ENCODE measurements at places on chromosomes 11 and 22.
A peak's percentile ranks its signal among the peaks of the same experiment; 100 is the strongest.

- no peak for DNase-seq
Measured at GRCh38 chr22:18121506-18121905, 10.9 kb downstream of the TUBA8 start.

- DNase-seq: no peak
Measured at GRCh38 chr22:30744224-30744623, 49.5 kb downstream of the OSBP2 start.

DNA sequence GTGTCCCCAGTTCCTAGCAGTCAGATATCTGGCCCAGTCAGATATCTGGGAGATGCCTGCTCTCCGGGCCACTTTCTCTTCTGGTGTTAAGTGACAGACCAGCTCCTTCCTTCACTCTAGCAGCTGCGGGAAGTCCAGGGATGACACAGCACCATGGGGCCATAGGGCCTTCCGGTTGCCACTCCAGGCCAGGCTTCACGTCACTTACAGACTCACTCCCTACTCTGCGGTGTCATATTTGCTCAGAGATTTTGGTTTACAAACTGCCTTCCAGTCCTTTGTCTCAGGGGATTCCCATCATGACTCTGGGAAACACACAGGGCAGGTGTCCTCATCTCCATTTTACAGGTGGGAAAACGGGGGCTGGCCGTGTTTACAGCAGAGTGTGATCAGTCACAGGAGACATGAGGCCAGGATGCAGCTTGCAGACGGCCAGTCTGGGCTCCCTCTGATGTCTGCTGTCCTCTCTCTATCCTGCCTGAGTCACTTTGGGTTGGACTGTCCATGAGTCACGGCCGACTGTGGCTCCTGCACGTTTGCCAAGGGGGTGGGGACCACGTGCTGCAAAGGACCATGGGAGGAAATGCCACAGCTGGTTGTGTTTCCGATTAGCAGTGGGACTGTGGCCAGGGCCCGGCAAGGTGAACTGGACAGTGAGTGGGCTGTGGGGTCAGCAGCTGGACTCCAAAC, 8.2 kb upstream of the TBC1D22A start:
- no peak for DNase-seq

DNA sequence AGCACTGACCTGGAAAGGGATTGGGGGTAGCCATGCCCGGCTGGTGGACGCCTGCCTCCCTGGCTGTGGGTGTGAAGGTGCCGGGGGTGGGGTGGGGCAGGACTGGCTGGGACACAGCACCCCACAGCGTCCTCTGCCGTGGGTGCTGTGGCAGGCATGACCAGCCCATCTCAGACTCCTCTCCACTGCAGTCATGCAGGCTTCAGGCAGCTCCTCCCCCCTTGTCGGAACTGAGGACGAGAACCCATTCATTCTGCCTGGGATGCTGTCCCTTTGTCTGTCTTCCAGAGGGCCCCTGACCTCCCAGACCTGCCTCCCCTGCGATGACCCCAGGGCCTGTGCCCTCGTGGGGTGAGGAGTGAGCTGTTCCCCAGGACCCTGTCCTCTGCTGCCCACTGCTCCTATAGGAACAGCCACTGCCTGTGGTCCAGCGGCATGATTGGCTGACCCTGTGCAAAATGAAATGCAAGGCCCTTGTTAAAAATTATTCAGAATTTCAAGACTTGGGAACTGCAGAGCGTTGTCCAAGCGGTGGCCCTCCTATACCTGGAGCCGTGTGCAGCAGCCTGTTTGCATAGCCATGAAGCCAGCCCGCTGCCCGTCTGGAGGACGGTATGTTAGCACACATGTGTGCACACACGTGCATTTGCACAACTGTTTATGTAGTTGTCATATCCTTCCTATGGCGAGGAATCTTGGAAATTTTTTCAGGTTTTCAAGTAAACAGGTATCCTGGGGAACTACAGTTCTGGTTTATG, 1122.3 kb downstream of the BRD1 start:
- no peak for DNase-seq

DNA sequence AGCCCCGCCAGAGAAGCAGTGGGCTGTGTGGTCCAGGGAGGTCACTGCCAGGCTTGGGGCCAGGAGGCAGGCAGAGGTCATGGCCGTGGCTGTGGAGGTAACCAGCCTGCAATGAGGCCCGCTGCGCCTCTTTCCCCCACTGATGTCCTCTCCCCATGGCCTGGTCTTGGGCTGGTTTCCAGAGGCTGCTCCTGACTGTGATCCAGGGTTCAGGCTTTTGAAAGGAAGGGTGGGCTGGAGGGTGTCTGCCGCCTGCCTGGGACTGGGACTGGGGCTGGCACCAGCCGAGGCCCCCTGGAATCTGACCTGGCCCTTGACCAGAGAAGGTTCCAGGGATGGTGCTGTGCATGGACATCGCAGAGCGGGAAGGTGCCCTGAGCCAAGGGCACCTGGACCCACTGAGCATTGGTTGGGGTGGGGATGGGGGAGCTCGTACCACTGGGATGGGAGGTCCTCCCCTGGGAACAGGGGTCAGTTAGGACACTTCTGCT, 59.6 kb upstream of the THY1 start:
- no peak for DNase-seq

DNA sequence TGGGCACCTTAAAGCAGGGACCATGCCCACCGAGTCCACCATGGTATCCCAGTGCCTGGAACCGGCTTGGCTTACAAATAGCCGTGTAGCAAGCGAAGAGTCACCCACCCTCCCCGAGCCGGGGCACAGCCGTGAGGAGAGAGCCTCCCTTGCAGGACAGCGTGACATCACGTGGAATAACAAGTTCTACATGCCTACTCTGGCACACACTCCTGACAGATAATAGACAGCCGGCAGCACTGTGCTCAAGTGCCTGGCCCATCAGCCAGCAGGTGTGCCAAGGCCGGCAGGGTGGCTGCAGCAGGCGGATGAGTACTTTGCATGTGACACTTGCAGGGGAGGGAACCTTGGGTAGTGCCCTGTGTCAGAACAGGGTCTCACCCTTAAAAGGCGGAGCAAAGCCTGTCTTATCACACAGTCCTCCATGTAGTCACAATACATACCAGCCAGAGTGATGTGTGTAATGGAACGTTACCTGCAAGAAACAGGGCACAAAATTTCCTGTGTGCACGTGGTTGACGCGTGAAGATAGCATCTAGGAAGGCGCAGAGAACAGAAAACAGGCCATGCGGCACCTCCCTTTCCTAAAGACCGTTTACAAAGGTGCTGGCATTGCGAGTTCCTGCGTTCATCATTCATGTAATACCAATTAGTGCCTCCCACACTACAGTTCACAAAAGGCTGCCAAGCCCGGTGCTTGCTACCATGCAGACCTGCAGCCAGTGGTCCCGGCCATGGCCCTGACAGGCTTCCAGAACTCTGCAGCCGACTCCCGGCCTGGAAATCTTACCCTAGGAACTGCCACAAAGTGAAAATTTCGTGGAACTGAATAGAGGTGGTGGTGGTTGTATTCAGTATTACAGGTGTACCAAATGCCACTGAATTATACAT, 16.4 kb downstream of the TOM1 start:
- no peak for DNase-seq

GRCh38 chr22:37802310-37803194, 5.2 kb upstream of the GCAT start:
- no peak for DNase-seq

DNA sequence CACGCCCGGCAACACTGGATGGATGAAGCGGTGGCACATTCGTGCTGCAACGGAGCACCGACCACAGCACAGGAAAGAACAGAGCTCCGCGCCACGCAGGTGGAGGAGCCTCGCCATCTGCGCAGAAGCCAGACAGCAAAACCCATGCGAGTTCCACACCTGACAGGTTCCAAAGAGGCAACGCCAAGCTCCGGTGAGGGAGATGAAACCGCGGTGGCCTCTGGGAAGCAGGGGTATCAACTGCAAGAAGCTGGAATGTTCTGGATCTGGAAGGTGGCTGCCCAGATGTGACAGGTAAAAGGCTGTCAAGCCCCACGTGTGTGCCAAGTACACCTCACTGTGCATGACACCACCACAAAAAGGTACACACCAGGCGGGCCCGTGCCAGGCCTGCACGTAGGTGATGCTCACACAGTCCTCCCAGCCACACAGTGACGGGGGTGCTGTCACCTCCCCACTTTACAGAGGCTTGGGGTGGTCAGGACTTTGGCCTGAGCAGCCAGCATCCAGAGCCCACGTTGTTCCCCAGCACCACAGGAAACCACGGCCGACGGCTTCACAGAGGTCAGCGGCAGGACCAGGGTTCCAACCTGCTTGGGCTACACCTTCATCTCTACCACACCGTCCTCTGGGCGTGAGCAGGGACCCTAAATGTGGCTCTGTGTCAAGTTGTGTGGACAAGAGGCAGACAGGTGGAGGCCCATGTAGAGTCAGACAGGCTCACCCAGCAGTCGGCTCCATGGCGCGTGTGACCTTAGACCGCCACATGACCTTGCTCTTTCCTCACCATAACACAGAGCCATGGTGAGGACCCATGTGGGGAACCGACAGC, 19.7 kb upstream of the EFCAB6 start:
- DNase-seq: no peak

DNA sequence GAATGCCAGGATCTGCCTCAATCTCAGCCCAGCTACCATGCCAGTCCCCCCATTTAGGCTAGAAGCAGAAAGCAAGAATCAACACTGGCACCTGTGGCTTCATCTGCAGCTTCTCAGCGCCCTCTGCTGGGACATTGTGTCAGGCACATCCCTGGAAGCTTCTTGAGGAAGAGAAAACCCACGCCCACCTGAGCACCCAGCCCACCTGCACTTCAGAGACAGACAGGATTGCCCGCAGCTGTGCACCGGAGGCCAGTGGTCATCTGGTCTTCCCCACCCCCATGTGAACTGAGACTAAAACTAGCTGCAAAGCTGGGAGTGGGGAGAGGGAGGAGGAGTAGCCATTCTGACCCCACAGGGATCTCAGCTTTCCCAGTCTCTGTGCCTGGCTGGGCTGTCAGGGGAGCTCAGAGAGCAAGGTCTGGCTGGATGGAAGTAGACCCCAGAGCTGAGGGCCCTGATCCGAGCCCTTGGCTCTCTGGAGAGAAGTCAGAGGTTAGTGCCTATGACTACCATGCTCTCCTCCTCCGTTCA, 66.8 kb downstream of the FEZ1 start:
- DNase-seq: no peak

DNA sequence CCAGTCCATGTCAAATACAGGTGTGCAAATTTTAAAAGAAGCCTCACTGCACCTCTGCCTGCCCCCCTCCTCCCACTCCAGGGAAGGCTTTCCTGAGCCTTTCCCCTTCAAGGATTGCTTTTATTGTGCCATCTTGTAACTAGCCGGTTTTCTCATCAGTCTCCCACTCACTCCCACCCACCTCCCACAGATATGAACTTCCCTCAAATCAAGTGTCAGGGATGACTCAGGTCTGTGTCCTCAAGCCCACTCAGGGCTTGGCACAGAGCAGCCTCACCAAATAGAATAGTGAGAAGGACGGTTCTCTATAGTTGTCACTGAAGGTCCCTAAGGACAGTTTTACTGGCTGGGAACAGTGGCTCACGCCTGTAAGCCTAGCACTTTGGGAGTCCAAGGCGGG, 43.0 kb downstream of the THAP12 start:
- no peak for DNase-seq

GRCh38 chr11:20247591-20248007, 87.3 kb upstream of the DBX1 start:
- DNase-seq: no peak

DNA sequence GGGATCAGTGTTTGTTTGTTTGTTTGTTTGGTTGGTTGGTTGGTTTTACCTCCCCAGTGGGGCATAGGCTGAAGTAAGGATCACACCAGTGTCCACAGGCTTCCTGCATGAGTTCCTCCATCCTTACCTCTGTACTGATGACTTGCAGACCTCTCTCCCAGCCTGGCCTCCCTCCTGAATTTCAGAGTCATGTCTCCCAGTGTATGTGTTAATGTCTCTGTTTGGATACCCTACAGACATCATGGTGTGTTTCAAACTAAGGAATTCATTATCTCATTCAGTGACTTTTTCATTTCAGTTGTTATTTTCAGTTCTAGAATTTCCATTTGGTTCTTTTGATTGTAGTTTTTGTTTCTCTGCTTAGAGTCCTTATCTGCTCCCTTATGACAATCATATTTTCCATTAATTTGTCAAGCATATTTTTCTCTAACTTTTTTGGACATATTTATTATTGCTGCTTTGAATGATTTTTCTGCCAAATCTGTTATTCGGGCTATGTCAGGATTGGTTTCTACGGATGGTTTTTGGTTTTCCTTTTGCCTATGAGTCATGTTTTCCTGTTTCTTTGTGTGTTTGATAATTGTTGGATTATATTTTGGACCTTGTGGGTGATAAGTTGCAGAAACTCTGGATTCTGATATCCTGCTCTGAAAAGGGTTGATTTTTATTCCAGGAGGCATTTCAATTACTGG, 23.6 kb downstream of the MYEOV start:
- no peak for DNase-seq

DNA sequence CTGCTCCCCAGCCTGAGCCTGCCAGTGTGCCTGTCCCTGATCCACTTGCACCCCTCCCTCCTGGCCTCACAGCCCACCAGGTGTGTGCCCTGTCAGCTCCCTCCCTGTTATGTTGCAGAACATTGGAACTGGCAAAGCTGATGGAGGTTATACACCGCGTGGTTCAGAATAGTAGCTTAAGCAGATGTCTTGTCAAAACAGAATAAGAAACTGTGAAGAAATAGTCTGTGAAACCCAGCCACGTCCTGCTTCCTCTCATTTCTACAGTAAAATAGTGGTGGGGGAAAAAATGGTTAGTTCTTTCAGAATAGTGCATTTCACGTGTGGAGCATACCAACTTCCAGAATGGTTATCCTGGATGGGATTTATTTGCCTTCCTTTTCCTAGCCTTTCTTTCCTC, 161.2 kb upstream of the NAV2 start:
- DNase-seq: no peak

GRCh38 chr22:41286639-41287091, 678 bp upstream of the RANGAP1 start:
- DNase-seq: peak; percentile 10

DNA sequence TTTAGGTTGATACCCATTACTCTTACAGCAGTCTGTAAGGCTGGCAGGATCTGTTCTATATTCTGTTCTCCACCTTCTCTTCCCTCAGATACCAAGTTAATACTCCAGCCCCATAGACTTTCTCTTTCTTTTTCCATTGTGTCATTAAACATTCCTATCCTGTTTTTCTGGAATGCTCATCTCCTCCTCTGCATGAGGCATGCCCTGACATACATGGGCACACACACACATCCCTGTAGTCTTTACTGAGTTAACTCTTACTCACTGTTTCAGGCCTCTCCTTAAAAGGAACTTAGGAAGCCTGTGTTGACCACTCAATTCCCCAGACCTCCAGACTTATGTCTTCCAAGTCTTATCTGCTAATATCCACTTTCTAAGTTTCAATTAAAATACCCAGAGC, 476.8 kb downstream of the METTL15 start:
- no peak for DNase-seq

Measured in stimulated activated CD4-positive, alpha-beta T cell treated with anti-CD3 and anti-CD28 coated beads, TNF-alpha, amount 100 ng/mL, for 1 hour (primary cell).